ENCODE measurements at places on chromosomes 3 and 15.

DNA sequence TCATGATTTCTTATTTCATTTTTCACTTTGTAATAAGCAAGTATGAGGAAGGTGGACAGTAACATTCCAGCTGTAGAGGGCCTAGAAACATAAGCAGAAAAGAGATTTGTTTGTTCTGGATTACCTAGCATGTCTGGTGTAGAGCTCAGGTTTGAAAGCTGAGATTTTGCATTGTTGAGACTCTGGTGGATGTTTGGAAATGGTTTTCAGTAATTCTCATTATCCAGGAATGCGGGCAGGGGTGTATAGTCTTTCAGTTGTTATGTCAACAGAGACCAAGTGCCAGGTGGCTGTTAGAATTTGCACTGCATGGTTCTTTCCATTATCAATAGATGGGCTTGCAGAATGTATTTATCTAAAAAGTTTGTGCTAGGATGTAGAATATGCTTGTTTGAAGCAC, 10.9 kb downstream of the GPD1L start:
- DNase-seq, result no peak

- peak; percentile 87 for DNase-seq
These were observed 21.8 kb upstream of the NFKBIZ start for GRCh38 chr3:101827211-101828174.

GRCh38 chr15:98801234-98801561, 152.9 kb downstream of the IGF1R start:
- peak; percentile 29 for DNase-seq

DNA sequence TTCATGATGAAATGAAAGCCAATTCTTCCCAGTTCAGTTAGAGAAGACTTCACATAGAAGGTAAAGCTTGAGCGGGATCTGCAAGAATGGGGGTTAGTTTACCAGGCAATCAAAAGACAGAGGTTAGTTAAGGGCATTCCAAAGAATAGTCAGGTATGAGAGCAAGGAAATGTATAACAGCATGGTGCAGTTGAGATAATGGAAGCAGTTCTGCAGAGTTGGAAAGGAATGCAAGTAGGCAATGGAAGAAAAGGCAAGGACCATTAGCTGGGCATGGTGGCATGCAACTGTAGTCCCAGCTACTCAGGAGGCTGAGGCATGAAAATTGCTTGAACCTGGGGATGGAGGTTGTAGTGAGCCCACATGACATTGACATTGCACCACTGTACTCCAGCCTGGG, 55.0 kb downstream of the LSAMP start:
- no peak for DNase-seq

GRCh38 chr3:46885612-46886011, 8.1 kb downstream of the PTH1R start:
- no peak for DNase-seq

DNA sequence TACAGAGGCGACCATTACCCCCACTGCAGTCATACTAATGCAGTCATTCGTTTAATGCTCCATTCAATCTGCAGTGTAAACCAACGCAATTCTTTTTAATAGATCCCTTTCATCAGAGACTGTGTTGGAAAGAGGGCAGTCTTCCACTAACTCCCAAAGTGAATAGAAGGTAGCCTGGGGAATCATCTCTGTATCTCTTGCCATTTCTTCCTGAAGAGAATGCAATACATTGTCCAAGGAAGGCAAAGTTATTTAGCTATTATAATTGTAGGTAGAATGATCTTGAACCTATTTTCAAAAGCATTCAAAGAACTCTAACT, 1.3 kb upstream of the SLITRK3 start:
- no peak for DNase-seq

GRCh38 chr3:183120538-183121215, 21.4 kb upstream of the MCCC1 start:
- no peak for DNase-seq

DNA sequence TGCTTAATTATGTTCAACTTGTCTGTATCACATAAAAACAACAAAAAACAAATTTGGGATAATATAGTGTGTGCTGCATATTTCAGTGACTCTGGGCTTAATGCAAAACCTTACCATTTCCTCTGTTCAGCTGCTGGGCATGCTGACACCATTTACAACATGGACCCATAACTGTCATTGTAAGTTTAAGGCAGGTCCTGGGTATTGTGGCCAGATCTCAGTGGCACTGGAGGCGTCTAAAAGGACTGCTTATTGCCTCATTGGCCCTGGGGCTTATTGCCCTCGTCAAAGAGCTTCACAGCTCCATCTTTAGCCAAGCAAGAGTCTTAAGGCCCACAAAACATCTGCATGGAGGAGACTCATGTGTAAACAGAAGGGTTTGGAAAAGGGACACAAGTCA, 390.2 kb downstream of the NR2F2 start:
- no peak for DNase-seq

GRCh38 chr3:77125966-77126365, 86.1 kb downstream of the ROBO2 start:
- DNase-seq, result no peak

GRCh38 chr3:30077746-30078145, 528.7 kb upstream of the TGFBR2 start:
- no peak for DNase-seq

GRCh38 chr3:9826815-9827573, 16.8 kb downstream of the RPUSD3 start:
- peak; percentile 46 for DNase-seq

- no peak for DNase-seq
These were observed 12.4 kb upstream of the CACNA2D2 start for GRCh38 chr3:50515565-50516439.

DNA sequence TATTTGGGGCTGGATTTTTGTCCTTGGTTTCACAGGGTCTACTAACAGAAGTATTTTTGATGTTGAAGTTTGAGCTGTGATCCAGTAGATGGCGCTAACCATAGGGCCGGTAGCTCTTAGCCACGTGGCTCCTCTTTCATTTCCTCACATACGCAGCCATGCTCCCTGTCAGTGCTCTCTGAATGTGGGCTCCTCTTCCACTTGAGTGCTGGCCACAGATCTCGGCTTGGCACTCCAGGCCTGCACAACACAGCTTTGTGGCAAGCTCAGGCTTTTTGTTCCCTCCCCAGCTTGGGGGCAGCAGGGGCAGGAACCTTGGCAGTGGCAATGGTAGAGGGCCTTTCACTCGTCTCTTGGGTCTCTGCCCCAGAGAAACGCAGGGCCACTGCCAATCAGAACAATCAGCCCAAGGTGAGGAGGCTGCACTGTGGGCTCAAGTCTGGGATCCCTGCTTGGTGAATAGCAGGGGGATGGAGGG, 18.6 kb upstream of the DNAAF4 start:
- DNase-seq, result peak; percentile 30

DNA sequence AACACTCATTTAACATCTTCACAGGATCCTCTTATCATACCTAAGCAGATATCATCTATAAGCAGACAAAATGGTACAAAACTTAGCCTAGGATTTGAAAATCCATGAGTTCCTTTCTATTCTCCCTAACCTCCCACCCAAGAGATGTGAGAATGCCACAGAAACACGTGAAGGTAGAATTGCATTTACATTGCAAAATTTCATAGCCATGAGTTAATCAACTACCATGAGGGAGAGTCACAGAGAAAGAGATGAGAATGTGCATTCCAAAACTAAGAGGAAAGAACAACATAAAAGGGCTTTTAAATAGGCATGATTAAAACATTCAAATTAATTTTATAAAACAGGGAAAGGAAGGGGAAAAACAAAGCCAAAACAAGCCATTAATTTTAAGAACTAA, 806.2 kb downstream of the NTRK3 start:
- no peak for DNase-seq

GRCh38 chr3:186967686-186968085, 37.4 kb downstream of the ST6GAL1 start:
- DNase-seq, result no peak

DNA sequence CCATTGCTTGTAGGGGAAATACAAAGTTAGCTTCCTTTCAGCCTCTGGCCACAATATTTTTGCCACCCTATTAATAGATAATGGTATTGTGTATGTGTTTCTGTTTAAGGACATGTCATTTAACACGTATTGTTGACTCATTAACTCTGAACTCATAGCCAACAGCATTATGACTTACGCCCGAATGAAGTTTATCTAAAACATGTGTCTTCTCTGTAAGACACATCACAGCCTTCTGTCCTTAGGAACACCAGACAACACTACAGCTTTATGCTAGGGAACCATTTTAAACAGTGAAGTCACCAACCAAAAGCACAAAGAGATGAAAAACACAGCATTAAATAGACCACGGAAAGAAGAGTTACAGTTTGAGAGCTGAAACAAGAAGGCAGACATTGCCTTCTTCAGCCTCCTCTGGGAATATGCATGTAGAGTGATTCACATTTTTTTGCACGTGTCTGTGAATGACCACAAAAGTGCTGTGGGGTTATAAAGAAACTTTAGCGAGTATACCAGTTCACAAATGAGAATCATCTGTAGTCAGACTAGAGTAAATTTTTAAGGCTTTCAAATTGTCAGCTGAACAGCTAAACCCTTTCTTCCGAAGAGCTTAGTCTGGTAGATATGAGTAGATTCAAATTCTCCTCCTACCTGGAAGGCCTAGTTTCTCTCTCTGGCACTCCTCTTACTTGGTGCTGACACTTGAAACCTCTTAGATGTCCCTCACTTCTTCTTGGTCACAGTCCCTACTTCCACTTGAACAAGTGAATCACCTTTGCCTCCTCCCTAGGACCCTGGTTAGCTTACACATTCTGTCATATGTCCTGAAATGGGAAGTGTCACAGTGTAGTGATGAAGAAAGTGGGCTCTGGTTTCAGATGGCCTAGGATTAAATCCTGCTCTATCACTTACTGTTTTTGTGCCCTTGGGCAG, 32.2 kb downstream of the MCTP2 start:
- no peak for DNase-seq

DNA sequence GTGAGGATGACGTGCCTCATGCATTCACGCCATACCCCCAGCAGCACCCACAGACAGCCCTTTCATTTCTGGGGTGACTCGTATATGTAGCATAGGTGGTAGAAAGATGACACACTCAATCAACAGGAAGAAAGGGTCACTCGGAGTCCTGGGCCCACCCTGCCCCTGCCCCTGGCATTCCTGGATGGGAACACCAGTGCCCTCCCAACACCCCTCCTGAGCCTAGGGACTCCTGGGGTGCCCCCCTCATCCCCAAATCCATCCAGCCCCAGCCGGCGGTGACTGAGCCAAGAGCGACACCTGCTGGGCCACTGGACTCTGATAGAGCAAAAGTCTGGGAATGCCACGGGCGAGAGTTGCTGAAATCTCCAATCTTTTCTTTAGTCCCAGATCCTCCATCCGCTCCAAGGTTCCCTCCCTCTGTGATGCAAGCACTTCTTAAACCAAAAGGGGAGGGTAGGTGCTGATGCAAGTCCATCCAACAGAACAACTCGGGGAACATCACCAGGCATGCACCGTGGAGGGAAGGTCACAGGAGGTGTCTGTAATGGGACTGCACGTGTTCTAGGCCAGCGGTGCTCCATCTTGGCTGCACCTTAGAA, 31.1 kb downstream of the ACAN start:
- DNase-seq, result peak; percentile 40

- DNase-seq, result no peak
These were observed 126.7 kb downstream of the FOXP1 start for GRCh38 chr3:71456826-71457225.

DNA sequence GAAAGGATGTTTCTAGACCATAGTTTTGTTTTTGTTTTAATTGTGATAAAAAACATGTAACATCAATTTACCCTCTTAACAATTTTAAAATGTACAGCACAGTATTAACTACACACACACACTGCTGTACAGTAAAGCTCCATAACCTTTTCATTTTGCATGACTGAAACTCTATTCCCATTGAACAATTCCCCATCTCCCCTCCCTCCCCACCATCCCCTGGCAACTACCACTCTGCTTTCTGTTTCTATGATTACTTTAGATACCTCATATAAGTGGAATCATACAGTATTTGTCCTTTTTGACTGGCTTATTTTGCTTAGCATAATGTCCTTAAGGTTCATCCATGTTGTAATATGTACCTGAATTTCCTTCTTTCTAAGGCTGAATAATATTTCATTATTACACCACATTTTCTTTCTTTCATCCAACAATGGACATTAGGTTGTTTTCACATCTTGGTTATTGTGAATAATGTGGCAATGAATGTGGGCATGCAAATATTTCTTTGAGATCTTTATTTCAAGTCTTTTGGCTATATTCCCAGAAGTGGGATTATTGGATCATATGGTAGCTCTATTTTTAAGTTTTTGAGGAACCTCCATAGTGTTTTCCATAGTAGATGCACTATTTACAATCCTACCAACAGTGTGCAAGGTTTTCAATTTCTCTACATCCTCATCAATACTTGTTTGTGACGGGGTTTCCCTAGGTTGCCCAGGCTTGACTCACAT, 10.7 kb downstream of the CHST14 start:
- DNase-seq, result no peak

GRCh38 chr15:40623361-40623760, 29.3 kb downstream of the KNL1 start:
- DNase-seq, result no peak

DNA sequence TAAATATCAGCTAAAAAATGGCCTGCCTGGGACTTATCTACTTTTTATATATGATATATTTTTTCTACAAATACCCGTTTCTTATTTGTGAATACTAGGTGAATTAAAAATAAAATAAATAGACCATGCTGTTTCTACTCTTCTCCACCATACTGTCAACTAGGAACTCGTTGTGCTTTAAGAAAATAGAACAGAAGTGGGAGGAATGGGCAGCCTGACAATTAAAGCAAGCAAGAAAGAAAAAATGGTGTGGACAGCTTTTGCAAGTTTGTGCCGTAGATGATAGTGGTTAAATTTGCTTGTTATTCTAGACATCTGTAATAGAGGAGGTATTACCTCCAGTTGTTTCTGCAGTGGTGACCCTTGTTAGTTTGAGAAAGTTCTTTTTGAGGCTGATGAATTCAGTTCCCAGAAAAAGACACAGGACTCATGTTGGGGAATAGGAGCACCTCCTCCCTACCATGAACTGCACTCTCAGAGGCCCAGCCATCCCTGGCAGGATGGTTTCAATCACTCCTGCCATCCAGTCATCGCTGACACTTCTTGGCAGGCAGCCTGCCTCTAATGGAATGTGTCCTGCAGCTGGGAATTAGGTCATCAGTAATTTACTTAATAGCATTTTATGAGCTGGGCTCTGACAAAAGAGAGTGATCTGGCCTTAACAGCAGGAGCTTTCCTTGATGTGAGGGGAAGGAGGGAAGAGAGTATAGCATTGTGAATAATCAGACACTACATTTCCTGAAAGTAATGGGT, 105.0 kb upstream of the GAP43 start:
- DNase-seq, result no peak

GRCh38 chr3:46901591-46902187, 24.2 kb downstream of the PTH1R start:
- DNase-seq, result no peak

- DNase-seq, result no peak
These were observed 117.9 kb downstream of the ADCY5 start for GRCh38 chr3:123331006-123331405.

GRCh38 chr15:63506537-63507035, 2.2 kb downstream of the USP3 start:
- no peak for DNase-seq

- no peak for DNase-seq
These were observed 275.4 kb downstream of the TIGIT start for GRCh38 chr3:114569186-114569585.

GRCh38 chr3:134749802-134750553, 45.1 kb upstream of the EPHB1 start:
- DNase-seq, result no peak

- no peak for DNase-seq
These were observed 248.4 kb downstream of the ZNF385D start for GRCh38 chr3:21502656-21503055.

GRCh38 chr3:138949445-138950005, 2.5 kb downstream of the FOXL2NB start:
- DNase-seq, result no peak

GRCh38 chr15:70513819-70514218, 249.5 kb downstream of the UACA start:
- DNase-seq, result no peak

All from activated naive CD4-positive, alpha-beta T cell treated with anti-CD3 and anti-CD28 coated beads, Interleukin-2, amount 10 ng/mL, durations not matched to agents 7 days and 5 days (primary cell).